ENCODE measurements at places on chromosomes 11 and 22. TPM values are rescaled to one million over a fixed set of nuclear protein-coding genes. Genes with fewer than 3 reads are reported as not detected.

- DNase-seq = no peak
Measured at GRCh38 chr11:83938148-83938547, 652.0 kb upstream of the CCDC90B start.

The IGF2 gene
- total RNA-seq = not detected

GRCh38 chr11:110613197-110613918 lies 98.9 kb downstream of the ARHGAP20 start:
- DNase-seq = no peak

- no peak for DNase-seq
Measured at GRCh38 chr11:32343325-32344008, 91.9 kb downstream of the WT1 start.

DNA sequence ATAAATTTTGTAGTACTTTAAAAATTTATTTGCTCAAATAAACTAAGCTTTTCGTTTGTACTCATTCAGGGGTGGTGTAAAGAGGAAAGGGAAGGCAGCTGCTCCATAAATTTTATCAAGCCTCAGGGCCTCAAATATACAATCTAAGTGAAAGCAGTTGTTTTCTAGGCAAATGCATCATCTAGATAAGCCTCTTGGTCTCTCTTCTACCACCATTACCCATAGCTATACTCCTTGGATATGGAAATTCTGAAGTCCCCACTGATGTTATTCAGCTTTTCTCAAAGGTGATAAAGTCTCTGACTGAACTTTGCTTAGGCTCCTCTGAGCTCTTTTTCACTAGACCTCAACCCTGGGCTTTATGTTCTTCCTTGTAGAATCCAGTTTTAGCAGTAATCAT lies 1313.1 kb downstream of the JRKL start:
- no peak for DNase-seq

DNA sequence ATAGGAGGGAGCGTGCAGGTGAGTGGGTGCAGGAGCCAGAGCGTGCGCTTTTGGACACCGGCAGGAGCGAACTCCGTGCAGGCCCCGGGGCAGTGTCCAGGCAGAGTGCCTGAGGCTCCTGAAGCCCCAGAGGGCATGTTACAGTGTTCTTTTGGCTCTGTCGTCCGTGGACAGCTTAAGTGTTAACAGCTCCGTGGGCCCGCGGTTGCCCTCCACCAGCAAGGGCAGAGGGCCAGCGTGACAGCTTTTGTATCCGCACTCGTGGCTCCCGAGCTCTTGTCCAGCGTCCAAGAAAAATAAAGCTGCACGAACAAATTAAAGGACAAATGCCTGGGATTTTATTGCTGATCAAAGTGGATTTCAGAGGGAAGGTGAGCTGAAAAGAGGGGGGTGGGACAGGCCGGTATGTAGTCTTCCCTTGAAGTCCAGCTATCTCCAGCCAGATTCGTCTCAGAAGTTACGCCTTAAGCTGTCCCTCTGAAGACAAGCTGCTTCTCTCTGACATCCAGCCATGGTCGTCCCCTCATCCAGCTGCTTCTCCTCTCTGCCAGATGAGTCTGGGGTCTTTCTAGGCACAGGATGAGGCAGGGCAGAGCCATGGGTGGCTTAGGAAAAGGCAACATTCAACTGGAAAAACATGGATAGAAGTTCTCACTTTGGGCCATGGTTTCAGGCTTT lies 968 bp upstream of the TMEM109 start:
- DNase-seq = no peak

The MS4A6A gene
- total RNA-seq = 11.8 TPM

GRCh38 chr11:127340438-127340837 lies 339.9 kb upstream of the KIRREL3 start:
- no peak for DNase-seq

The POU2AF2 gene
- total RNA-seq = not detected

The UBQLN3 gene
- total RNA-seq = not detected

GRCh38 chr11:63979426-63979825 lies 5.0 kb downstream of the COX8A start:
- no peak for DNase-seq

The USP35 gene
- total RNA-seq = 8.5 TPM

GRCh38 chr22:43789452-43789851 lies 22.7 kb downstream of the EFCAB6 start:
- no peak for DNase-seq

The RASSF10 gene
- total RNA-seq = not detected

GRCh38 chr11:72331761-72332160 lies 87.8 kb upstream of the PHOX2A start:
- no peak for DNase-seq

- DNase-seq = no peak
Measured at GRCh38 chr22:30279046-30279788, 10.1 kb downstream of the CASTOR1 start.

DNA sequence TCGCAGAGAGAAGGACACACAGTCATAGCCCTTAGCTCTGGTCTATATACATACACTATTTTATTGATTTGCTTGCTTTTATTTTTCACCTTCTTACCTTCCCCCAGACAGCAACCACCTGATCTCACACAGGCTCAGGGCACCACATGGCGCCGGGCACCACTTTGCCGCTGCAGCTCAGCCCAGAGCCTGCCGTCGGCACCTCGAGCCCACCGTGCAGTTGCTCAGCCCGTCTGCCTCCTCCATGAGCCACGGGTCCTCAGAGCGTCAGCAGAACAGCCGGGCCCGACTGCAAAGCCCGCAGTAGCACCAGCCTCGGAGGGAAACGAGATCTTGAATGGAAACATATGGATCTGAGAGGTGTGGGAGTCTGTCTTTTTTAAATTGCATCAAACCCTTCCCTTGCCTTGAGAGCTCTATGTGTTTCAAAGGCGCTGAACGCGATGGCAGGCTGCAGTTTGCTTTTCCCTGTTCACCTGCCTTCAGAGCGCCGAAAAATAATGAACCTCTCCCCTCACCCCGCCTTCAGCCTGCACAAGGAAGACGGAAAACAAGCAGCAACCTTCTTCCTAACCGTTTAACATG lies 505.4 kb downstream of the MN1 start:
- no peak for DNase-seq

- DNase-seq = no peak
Measured at GRCh38 chr11:119423509-119424254, 710 bp upstream of the THY1 start.

- DNase-seq = no peak
Measured at GRCh38 chr11:30533445-30533947, 52.7 kb downstream of the MPPED2 start.

The CARD18 gene
- total RNA-seq = not detected

The SHANK2 gene
- total RNA-seq = not detected

- no peak for DNase-seq
Measured at GRCh38 chr11:4480577-4481239, 1.7 kb upstream of the OR52K1 start.

- no peak for DNase-seq
Measured at GRCh38 chr11:10594407-10594806, 25.9 kb upstream of the LYVE1 start.

GRCh38 chr11:122523846-122524805 lies 131.4 kb upstream of the UBASH3B start:
- DNase-seq = no peak

GRCh38 chr22:49825944-49826602 lies 1.6 kb downstream of the BRD1 start:
- DNase-seq = peak; percentile 50

The BTG4 gene
- not detected for total RNA-seq

DNA sequence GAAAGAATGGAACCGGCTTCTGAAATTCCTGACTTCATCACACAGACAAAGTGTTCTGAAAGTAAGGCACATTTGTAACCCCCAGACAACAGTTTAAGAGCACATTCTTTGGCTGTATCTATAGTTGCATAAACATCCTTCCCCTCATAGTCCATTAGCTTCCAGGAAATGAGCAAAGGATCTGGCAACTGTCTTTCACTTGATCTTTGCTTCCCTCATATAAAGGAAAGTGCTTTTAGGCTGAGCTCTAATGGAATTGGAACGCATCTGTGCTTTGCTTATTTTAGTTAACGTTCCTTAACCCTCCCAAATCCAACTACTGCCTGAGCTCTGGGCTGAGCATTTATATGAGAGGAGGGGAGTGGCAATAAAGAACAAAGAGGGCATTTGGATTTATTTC lies 76.9 kb upstream of the API5 start:
- no peak for DNase-seq

- DNase-seq = peak; percentile 50
Measured at GRCh38 chr11:72609045-72609444, 65.2 kb downstream of the PDE2A start.

DNA sequence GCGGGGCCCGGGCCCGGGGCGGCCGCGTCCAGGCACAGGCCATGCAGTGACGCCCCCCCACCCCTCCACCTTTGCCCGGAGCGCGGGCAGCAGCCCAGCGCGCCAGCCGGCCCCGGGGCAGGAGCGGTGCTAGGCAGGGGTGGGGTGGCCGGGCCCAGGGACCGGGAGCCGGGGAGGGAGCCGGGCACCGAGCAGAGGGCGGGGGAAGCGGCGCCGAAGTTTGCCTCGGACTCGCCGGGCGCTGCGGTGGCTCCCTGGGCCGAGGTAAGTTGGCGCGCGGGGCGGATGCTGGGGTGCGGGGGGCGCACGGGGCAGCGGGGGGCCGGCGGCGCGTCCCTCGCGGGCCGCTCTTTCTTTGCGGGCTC lies 332 bp downstream of the TEAD1 start:
- DNase-seq = no peak

DNA sequence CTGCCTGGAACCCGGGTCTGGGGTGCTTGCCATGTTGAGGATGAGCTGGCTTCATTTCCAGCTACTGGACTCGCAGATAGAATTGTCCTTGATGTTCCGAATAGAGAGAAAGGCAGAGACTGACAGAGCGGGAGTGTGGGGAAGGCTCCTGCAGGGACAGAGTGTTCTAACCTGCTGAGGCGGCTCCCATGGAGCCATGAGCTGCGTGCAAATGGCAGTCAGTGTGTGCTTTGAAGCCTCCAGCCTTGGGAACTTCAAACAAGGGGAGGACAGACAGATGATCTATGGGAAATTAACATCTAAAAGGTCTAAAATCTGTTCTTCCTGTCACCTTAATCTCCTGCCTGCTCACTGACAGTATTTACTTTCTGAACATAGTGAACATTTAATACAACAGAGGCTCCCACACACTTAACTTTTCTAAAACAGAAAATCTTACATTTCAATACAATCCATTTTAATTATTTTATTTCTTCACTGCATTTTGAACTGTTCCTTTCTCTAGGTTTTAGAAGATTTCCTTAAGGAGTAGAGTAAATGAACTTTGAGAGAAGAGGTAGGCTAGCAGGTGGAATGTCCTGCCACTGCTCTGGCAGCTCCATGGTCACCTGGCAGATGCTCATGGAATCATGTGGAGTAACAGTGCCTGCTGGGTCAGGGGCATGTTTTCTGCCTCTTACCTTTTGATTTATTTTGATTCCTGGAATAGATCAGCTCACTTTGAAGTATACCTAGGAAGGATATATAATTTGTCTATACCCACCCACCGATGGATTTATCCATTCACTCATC lies 481.7 kb downstream of the NTM start:
- DNase-seq = no peak

DNA sequence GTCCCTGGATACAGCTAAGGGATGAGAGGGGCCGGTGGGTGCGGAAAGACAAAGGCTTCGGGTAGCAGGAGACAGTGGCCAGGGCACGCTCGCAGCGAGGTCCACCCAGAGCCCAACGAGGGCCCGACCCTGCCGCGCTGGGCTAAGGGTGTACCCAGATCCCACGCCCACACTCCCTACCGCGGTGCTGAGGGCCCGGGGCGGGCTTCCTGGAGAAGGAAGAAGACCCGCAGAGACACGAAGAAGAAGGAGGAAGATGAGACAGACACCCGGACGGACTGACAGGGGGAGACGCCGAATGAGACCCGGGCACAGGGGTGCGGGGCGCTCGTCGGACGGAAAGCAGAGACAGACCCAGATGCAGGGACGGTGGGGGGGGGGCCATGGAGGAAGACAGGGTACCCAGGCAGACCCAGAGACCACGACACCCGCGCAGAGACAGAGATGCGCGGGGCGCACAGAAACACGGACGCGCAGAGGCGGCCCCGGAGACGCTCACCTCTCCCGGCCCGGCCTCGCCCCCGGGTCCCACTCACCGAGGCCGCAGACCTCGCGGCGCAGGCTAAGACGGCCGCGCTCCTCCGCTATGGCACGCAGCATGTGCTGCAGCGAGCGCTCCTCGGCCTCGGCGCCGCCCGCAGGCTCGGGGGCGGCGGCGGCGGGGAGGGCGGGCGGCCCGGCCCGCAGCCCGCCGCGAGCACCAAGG lies 437 bp downstream of the KIAA0930 start:
- peak; percentile 46 for DNase-seq

DNA sequence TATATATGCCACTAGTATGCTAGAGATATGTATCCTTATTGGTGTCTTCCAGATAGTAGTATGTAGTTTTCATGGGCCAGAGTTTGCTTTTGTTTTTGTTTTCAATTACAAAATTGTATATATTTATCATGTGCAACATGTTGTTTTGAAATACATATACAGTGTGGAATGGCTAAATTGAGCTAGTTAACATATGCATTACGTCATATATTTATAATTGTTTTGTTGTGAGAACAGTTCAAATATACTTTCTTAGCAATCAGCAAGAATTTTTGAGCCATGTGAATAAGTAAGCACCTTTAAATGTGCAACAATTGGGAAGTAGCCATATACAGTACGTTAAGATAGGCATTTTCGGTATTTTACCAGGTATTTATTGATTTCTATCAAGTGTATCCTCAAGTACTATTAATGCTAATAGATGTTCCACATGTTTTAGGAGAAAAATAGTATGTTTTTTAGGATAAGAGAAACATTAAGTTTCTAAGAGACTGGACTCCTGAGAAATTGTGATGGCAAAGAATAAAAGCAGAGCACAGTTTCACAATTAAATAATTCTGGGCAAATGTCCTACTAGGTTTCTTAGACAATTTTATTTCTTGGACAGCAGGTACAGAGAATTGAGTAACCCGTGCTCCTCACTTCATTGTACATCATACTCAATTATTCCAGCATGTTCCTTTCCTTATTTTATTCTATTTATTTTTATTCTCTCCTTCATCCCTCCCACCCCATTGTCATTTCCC lies 60.5 kb upstream of the SLC5A12 start:
- no peak for DNase-seq

The USP2 gene
- not detected for total RNA-seq

- DNase-seq = no peak
Measured at GRCh38 chr11:26557666-26558065, 14.4 kb downstream of the MUC15 start.

DNA sequence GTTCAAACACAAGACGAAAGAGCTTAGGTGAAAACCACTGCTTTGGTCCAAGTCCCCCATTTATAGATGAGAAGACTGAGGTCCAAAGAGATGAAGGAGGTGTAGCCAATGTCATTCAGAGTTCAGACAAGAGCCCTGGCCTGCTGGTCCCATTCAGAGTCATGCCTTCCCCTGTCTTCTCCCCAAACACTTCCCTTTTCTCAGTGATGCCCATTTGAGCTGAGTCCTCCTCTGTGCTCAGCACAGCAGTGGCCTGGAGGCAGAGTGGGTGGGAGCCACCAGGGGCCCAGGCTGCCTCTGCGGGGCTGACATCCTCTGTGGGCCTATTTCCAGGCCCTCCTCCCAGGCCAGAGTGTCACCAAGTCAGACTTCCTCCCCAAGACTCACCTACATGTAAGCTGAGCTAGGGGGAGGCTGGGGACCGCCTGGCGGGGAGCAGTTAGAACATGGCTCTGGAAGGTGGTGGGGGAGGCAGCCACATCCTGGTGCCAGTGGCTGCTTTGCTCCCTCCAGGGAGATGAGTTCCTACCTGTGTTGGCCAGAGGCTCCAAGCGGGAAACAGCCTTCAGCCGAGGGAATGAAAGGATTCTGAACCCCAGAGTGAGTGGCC lies 22.4 kb upstream of the LRRC10B start:
- DNase-seq = no peak

The CD151 gene
- total RNA-seq = 40.9 TPM
